Hindlimb muscle (tissue), 1 donor: ENCODE measurements at places on chromosomes 4 and X. TPM values are rescaled to one million over a fixed set of nuclear protein-coding genes. Genes with fewer than 3 reads are reported as not detected.

Gene HSFX3
- 0.77 TPM for polyA plus RNA-seq

Gene UGT2B10
- polyA plus RNA-seq, result not detected

DNA sequence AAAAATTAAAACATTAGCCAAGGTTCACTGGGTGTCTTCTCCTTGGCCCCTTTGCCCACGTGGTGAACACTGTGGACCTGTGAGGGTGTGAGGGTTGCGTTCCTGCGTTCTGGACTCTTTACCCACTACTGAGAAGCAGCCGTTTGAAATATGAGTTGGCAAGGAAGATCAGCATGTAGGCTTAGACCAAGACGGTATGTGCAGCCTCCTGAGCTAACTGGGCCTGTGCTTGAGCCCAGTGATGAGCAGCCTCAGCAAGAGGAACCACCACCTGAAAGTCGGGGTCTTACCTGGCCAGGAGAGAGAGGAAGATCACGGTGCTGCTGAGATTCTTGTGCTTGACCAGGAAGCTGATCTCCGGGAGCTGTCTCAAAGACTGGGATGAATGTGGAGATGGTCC, 19.5 kb downstream of the RGS12 start:
- DNase-seq, result no peak

- no peak for DNase-seq
Observed at GRCh38 chrX:68112321-68112720, 321.0 kb downstream of the OPHN1 start.

DNA sequence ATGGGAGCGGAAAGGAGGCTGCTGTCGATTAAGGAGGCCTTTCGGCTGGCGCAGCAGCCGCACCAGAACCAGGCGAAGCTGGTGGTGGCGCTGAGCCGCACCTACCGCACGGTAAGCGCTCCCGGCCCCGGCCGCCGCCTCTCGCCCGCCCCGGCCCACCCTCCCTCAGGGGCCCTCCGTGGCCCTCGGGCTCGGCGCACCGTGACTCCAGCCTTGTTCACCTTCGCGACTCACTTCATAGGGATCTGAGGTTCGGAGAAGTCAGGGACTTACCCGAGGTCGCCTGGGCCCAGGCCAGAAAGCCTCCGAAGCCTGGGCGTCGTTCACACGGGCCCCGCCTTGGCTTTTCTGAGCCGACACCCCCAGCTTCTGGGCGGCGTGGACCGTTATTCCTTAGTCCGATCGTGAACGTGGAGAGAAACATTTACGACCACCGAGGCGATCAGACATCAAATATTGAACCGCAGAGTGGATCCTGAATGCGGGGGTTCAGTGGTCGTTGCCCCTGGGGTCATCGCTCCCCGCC, 362 bp downstream of the NCAPG start:
- peak; percentile 23 for DNase-seq
